ENCODE measurements at places on chromosomes 2 and 18.
A peak's percentile ranks its signal among the peaks of the same experiment; 100 is the strongest.

DNA sequence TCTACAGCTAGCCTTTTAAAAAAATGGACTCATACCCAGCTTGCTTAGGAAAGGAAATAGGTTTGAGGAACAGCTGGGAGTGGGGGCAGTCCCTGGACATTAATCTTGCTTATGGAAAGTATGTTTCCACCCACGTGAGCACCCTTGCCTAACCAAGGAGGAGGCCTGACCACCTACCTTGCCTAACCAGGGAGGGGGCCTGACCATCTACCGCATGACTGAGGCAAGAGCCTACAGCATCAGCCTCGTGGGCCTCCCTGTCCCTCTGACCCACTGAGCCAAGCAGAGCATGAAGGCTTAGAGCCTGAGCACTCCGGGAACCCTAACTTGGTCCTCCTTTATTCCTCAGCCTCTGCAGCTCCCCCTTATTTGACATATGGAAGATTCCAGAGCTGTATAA is 20.2 kb downstream of the PRKAG3 start:
- no peak for DNase-seq

DNA sequence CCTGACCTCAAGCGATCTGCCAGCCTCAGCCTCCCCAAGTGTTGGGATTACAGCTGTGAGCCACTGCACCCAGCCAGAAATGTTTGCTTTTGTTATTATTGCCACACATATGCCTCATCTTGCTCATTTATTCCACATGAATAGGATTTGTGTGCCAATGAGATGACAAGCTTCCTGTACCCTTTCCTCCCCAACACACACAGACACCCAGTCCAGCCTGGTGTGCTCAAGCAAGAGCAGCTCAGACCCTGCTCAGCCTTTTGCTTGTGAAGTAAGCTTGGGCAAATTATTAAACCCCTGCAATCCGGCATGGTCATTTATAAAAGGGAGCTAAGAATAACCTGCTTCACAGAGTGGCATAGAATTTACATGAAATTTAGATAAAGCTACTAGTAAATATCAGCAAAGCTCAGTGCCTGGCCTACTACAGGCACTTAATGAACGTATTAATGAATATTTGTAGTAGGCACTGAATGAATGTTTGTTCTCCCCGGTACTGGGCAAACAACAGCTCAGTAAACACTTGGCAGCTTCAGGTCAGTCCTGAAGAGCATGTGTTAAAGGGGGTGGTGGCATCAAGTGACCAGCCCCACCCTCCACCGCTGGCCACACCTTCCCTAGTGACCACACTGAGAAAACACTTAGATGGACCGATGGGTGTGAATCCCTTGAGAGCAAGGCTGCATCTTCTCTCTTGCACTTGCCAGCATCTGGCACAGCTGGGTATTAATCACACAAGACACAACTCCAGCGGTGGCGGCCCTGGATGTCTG is 280.2 kb downstream of the SRBD1 start:
- no peak for DNase-seq

DNA sequence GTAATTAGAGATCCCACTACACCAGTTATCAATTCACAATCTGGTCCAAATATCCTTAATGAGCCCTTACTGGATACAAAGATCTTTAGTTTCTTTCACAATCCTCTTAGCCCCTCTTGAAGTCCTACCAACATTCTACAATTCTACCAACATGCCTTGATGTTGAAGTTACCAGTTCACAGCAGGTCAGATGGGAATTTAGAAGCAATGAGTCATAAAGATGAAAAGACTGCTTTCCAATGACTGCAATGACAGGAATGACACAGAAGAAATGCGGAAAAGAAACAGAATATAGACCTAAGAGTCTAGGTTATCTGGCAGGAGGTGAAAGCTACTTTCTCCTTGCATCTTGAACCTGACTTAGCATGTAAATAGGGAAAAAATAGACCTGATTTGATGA is 24.5 kb downstream of the RTTN start:
- no peak for DNase-seq

DNA sequence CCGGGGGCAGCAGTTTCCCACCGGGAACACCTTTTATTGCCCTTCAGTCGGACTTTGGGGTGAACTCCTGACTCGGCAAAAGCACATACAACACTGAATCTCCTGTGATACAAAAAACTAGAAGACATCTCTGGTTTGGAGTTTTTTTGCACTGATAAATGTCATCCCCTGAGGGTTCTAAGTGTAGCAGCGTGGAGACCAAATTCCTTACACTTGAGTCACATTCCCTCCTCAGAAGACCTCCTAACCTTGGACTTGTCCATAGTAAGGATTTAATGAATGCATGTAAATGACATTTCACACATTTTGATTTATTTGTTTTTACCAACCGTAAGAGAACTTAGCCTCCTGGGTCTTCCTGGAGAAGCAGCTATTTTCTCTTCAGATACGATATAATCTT is 54.0 kb upstream of the GPR45 start:
- no peak for DNase-seq

DNA sequence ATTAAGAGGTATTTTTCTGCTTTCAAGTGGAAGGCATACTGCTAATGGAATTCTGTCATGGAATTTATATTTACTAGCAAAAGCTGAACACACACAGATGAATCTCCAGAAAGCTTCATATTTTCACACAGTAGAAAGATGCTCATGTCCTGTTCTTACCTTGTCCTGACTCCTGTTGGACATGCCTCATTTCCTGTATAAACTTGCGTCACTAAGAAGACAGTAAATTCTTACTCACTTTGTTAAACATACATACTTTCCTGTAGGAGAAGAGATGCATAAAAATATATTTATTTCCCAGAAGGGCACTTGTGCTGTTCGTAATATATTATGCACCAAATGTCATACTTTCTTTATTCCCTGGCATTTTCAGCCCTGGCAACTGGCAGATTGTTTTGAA is 238.3 kb upstream of the RASGRP3 start:
- DNase-seq = no peak

GRCh38 chr2:173119944-173120343 is 44.3 kb downstream of the MAP3K20 start:
- DNase-seq = no peak

- DNase-seq = no peak
These were observed 20.0 kb upstream of the CRIM1 start for GRCh38 chr2:36335597-36335996.

GRCh38 chr18:55229682-55230081 is 270.4 kb upstream of the CCDC68 start:
- DNase-seq = no peak

- DNase-seq = no peak
These were observed 434.9 kb downstream of the MBD2 start for GRCh38 chr18:53789376-53790247.

GRCh38 chr2:241984271-241984655 is 114.7 kb downstream of the RTP5 start:
- DNase-seq = no peak

GRCh38 chr2:143474586-143474985 is 345.4 kb downstream of the ARHGAP15 start:
- no peak for DNase-seq

DNA sequence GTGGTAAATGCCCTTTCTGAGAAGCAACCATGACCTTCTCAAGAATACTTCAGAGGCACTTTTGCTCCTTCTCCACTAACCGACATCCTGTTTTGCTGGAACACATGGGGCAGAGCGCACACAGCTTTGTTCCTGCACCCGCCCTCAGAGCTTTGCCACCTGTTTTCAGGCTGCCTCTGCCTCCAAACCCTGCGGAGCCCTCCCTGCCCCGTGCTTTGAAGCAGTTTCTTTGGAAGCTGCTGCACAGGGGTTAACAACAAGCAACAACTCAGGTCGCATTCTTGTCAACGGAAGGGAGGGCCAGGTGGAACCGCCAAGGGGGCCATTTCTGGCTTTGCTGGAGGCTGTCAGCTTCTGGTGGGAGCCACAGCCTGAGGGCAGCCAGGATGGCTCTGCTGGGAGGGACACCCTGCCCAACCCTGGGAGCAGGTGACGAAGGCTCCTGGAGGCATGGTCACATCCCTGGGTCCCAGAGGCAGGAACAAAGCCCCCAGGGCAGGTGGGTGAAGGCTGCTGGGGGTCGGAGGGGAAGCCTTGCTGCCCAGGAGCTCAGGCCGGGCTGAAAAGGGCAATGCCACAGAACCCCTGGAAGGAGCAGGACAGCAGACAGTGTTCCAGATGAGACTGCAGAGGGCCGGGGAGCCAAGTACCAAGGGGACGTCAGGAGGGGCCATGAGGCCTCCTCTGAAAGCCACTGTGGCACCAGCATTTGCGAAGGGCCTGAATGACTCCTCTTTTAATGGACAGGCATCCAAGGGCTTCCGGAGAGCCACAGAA is 46.8 kb downstream of the MRPS5 start:
- DNase-seq = peak; percentile 72

GRCh38 chr2:115484983-115485382 is 1042.5 kb downstream of the DPP10 start:
- no peak for DNase-seq
